ENCODE measurements at places on chromosomes 6 and 20.

DNA sequence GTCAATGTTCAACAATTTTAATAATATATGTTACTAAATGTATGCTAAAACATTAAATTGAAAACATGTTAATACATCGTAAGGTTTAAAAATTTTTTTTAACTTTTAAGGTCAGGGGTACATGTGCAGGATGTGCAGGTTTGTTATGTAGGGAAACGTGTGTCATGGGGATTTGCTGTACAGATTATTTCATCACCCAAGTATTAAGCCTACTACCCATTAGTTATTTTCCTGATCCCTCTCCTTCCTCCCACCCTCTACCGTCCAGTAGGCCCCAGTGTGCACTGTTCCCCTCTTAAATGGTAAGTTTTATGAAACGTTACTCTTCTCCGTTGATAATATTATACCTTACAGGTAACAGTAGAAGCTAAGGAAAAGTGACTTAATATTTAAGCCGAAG lies 15.8 kb downstream of the PDE7B start:
- no peak overlapping the region for H3K4me3 ChIP-seq
- H3K36me3 ChIP-seq, result no peaks in the 10 kb centered on the region
- H3K27ac ChIP-seq, result no peak overlapping the region
- H3K27me3 ChIP-seq, result no peaks in the 10 kb centered on the region
- H3K4me1 ChIP-seq, result no peaks in the 10 kb centered on the region

GRCh38 chr6:154876486-154877280 lies 118.4 kb upstream of the TIAM2 start:
- no peak for DNase-seq
- no peaks in the 10 kb centered on the region for H3K36me3 ChIP-seq
- H3K4me3 ChIP-seq, result no peak overlapping the region
- H3K4me1 ChIP-seq, result peaks cover 11% of the 10 kb centered on the region
- H3K27me3 ChIP-seq, result no peaks in the 10 kb centered on the region

DNA sequence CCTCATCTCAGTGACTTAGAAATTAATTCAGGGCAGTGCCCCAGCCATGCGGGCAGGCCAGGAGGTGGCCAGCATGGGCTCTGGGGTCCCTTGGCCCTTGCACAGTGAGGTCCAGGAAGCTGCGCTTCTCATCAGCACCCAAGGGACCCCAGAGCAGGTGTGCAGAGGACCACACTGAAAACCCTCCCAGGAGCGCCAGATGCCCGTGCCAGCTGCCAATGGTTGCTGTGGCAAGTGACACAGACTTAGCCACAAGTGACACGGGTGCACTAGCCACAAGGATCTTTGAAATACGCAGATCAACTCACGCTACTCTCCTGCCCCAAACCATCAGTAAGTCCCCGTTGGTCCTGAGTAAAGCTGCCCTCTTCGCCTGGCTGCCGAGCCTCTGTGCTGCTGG lies 88.1 kb downstream of the ERMARD start:
- H3K27ac ChIP-seq, result no peak overlapping the region
- H3K36me3 ChIP-seq, result no peaks in the 10 kb centered on the region
- H3K27me3 ChIP-seq, result no peaks in the 10 kb centered on the region
- no peaks in the 10 kb centered on the region for H3K4me1 ChIP-seq
- no peak for DNase-seq

DNA sequence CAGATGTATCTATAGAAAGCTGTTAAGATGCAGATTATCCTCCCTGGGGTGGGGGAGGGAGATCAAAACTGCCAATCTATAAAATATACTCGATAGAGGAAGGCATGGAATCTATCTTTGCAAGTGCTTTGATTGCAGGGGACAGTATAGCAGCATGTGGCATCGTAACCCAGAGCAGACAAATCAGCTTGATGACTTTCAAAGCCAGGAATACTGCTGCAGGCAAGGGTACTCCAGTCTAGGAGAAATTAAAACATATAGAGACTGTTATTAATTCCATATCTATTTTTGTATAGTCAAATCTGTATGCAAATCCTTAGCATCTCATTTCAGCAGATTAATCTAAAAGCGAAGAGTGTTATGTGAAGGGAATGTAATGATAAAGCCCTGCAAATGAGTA lies 159.4 kb downstream of the MMS22L start:
- H3K27me3 ChIP-seq, result no peaks in the 10 kb centered on the region
- H3K27ac ChIP-seq, result no peak overlapping the region
- H3K4me1 ChIP-seq, result no peaks in the 10 kb centered on the region
- no peak for DNase-seq
- no peaks in the 10 kb centered on the region for H3K36me3 ChIP-seq

DNA sequence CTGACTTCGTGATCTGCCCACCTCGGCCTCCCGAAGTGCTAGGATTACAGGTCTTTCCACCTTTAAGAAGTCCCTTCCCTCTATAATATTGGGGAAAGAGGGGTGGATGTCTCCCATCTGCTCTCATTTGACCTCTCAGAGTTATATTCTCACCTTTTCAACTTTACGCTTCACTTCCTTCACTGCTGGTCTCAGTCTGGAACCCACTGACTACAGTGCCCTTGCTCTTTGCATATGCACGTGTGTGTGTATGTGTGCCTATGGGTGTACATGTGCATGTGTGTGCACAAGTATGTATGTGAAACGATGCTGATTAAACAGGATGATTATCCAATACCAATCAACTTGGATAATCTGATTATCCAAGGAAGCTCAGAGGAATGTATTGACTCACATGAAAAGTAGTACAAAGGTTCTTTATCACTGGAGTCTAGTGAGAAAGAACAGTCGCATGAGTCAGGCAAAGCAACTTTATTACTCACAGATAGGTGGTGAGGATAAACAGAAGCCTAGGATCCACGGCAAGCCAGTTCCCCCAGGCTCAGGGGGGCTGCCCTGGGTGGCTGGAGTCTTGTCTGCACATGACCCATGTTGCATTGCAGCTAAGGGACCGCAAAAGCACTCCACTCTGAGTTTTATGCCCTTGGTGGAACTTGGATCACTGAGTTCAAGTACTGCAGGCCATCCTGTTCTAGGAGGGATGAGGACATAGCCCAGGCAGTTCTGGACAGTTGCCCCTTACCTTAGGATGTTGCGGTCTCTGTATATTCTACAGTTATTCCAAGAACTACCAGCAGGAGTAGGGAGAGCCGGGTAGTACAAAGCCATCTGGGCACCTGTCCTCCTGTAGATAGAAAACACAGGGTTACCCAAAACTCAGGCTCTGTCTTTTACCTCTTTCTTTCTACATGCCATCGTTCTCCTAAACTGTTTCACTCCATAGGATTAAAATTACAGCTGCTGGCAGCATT lies 50.9 kb downstream of the SNRNP48 start:
- H3K4me1 ChIP-seq, result no peaks in the 10 kb centered on the region
- H3K36me3 ChIP-seq, result no peaks in the 10 kb centered on the region
- no peak overlapping the region for H3K27ac ChIP-seq
- H3K4me3 ChIP-seq, result no peak overlapping the region
- DNase-seq, result peak; percentile 8
